ENCODE measurements at places on chromosomes 6 and 20. TPM values are rescaled to one million over a fixed set of nuclear protein-coding genes. Genes with fewer than 3 reads are reported as not detected.

DNA sequence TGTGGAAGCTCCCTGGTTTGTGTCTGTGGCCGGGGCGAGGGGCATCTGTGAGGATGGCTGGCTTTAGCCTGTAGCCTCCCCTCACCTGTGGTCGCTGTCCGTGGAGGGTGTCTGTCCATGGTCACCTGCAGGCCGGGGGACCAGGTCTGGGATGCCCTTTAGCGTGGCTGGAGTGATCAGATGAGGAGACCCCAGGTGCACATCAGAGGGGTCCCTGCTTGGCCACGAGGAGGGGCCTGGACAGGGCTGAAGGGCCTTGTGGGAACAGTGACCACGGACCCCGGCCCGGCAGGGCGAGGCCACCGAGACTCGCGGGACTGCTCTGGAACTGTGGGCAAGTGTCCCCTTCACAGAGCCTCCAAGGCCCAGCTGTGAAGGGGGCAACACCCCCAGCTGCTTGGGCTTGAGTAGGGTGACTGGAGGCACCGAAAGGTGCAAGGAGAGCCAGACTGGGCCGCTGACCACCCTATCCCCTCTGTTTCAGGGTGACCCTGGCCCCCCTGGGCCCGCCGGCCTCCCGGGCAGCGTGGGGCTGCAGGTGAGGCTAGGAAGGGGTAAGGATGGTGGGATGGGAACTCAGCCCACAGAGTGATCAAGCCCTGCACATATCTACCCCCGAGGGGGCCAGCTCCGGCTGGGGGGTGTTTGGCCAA, 8.6 kb downstream of the COL9A3 start:
- DNase-seq, result no peak

DNA sequence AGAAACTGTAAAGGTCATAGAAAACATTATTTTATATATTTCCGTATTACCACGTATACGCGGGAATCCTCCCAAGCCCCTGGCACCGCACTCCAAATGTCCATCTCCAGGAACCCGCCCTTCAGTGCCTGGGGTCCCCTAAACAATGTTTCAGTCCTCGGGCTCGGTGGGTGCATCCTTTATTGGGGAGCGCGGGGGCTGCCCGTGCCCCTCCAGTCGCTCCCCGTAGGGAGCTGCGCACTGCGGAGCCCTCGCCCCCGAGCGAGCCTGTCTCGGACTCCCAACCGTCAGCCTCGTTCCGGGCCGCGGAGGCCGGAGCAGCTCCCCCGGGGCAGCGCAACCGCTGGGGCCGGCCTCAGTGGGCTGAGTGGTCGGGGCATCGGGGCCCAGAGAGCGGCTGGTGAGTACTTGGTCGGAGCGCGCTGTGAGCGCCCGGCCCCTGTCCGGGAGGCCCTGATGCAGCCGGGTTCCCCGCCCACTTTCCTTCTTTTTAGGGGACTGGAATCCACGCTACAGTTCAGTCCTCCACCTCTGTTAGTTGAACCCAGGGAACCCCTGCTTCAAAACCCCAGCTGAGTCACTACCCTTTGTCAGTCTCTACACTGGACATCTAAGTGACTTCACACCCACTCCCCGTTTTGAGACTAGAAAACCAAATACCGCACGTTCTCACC, at the start of gene DNAH8:
Gene DNAH8, plus strand, starts transcription at position 296 of the 674 bp plus-strand sequence. CDS start 7,499 bp downstream, outside the sequence.
- no peak for DNase-seq

DNA sequence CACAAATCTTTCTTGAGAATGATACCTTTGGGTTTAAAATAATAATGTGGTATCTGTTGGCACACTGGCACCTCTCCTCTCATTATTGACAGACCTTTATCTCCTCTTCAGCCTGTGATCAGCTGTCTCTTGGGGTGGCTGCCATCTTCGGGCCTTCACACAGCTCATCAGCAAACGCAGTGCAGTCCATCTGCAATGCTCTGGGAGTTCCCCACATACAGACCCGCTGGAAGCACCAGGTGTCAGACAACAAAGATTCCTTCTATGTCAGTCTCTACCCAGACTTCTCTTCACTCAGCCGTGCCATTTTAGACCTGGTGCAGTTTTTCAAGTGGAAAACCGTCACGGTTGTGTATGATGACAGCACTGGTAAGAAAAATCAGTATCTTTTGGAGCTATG, 232.8 kb downstream of the GRIK2 start:
- DNase-seq, result no peak

DNA sequence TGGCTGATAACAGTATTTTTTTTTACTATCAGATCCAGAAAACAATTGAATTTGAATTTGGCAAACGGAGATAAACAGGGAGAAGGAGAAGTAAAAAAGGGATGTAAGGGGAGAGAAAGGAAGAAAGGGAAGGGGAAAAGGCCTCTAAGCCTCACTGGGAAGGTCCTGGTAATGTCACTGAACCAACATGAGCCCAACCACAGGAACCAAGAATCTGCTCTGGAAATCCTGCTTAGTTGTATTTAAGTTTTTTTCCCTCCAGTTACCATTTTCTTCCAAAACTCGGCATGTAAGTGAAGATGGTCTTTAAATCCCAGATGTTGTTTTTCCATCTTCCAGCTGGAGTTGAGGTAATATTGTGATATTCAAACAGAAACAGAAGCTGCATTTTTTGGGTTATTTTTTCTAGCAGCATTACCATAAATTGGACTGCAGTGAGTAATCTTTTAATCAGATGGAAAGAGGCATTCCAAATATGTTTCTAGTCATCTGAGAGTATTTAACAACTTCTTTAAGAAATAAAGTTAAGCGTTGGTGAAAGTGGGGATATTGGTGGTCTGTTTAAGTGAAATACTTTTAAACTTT, 91.1 kb downstream of the TXNDC5 start:
- DNase-seq, result no peak

Gene RRAGD
- 160 TPM for total RNA-seq

Data from left ventricle myocardium superior (tissue), 1 donor.